ENCODE measurements at places on chromosomes 1 and 21.

GRCh38 chr1:29515170-29515955, 279.0 kb downstream of the PTPRU start:
- peak; percentile 14 for DNase-seq

DNA sequence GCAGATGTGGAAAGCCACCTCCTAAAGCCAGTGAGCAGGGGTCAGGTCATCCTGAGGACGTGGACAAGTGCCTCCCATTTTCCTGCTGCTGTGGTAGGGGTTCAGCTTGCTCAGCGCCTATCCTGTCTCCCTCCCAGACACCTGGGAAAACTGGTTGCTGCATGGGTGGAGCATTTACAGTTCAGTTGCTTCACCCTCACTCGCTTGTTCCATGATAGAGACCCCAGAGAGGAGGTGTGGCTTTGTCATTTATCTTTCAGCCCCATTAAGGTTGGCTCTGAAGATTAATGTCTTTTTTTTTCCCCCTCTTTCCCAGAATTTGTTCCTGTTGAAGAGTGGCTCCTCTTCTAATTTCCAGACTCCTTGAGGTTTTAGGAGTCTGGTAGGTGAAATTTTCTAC, 9.2 kb downstream of the VANGL1 start:
- no peak for DNase-seq

DNA sequence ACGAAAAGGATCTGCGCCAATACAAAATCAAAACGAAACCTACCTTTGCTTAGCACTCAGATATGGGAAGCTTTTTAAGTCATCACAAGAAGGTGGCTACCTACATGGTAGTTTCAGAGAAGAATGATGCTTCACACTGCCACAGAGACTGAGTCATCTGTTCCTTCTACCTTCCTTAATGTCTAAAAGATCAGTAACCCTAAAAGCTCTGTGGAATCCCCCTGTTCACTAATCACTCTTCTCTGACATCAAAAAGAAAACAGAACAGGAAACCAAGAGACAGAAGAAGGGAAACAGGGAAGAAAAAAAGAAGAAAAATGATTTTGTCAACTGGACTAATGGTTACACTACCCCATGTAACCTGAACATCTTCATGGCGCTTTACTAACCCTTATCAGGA, 177.2 kb downstream of the SMYD3 start:
- no peak for DNase-seq

DNA sequence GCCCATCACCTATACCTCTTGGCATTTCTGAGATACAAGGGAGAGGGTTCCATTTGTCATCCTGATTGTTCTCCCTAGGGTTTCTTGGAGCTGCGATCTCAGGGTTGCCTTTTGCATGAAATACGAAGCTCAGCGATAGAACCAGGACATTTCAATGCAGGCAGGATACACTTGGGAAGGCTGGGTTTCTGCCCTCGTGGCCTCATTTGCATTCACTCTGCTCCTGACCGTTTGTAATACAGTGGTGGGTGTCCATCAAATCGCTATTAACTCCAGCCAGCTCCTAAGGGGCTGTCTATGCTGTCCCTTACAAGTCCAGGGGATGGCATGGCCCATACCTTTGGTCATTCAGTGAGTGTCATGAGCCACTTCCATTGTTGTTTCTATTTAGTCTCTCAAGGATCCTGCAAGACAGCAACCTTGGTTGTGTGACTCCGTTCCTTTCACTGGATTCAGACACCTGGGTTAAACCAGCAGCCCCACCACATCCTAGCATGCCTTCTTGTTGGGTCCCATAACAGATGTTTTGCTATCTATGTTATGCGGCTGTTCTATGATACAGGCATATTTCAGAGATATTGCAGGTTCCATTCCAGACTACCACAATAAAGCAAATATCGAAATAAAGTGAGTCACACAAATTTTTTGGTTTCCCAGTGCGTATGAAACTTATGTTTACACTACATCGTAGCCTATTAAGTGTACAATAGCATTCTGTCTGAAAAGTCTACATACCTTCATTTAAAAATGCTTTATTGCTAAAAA, 18.3 kb downstream of the KAZN start:
- DNase-seq, result no peak

GRCh38 chr1:13462682-13463081, 51.1 kb downstream of the LRRC38 start:
- no peak for DNase-seq

- DNase-seq, result no peak
Observed at GRCh38 chr21:43991447-43991991, 20.6 kb upstream of the TRAPPC10 start.

DNA sequence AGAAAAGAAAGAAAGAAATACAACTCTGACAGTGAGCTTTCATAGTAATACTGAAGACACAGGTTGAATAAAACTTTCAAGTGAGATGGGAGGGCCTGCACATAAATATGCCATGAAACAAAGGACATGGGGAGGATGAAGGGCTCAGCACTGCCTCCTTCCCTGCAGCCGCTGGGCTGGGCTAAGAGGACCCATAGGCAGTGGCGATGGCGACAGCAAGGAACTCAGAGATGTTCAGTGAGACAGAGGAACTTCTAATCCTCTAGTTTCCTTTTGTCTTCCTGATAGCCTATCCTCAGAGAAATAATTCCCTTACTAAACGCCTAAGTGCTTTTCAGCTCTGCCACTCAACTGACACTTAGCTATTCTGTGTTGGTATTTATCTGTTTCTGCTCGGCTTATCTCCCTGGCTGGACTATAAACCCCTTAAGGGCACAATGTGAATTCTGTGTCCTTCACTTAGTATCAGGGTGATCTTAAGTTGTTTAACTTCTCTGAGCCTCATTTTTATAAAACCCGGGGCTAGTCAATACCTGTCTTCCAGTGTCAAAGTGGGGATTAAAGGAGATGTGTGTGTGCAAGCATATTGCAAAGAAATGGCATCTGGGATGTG, 24.4 kb upstream of the IER5 start:
- no peak for DNase-seq

- DNase-seq, result no peak
Observed at GRCh38 chr21:27713154-27714109, 746.5 kb upstream of the ADAMTS5 start.

DNA sequence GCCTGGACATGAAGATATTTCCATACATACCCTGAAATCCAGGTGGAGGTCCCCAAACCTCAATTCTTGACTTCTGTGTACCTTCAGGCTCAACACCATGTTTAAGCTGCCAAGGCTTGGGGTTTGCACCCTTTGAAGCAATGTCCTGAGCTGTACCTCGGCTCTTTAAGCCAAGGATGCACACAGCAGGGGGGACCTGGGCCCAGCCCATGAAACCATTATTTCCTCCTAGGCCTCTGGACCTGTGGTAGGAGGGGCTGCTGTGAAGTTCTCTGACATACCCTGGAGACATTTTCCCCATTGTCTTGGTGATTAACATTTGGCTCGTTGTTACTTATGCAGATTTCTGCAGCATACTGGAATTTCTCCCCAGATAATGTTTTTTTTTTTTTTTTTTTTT, 184.3 kb upstream of the RGS18 start:
- DNase-seq, result no peak

GRCh38 chr1:173917635-173918493, 737 bp upstream of the SERPINC1 start:
- no peak for DNase-seq

DNA sequence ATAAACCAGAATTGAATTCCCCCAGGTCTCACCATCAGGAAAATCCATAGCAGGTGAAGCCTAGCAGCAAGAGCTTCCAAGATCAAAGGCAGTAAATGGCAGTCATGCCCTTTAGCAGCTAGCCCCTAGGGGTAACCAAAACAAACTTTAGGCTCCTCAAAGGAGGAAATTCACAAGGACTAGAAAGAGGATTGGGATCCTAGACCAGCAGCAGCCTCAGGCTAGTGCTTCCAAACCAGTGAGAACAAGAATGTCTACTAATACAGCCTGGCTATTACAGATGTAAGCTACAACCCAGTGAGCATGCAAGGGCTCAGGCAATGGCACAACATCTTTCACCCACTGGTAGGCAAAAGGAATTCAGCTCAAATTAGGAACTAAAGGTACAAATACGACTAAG, 11.1 kb upstream of the RIMKLA start:
- no peak for DNase-seq

DNA sequence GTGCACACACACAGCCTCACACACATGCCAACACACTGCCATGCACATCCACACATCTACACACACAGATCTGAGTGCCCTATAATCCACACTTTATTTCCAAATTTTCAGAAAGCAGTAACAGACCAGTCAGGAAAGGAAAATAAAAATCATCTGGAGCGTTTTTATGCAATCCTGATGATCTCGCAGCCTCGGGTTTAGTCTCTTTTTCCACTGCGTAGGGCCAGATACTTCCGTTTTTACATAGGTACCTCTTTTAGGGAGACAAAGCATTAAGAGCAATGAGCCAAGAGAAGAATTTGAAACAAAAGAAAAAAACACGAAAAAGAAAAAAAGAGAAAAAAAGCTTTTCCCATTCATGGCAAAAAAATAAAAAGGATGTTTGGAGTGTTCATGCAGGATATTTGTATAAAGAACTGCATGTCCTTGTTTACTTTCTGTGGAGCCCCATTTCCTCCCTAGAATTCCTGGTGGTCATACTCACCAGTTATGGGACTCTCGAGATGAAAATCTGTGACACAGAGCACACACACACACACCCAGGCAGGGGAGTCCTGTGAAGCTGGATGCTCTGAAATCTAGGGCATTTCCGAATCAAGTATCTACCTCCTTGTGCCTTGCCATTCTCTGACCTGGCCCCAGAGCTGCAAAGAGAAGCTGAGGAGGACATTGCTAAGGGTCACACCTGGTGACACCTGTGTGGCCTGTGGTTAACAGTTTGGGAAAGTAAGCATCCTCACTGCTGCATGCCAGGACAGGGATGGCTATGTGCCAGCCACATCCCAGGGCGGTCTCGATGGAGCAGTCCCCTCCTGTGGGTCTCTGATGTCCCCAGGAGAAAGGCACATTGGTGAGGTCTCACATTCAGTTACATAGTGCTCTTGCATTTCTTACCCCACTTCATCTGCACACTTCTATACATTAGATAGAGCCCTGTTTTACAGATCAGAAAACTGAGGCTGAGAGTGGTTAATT, 83.6 kb downstream of the RUNX1 start:
- DNase-seq, result no peak

GRCh38 chr1:60865166-60865565, 217.2 kb upstream of the NFIA start:
- no peak for DNase-seq

GRCh38 chr1:29450591-29450990, 214.3 kb downstream of the PTPRU start:
- no peak for DNase-seq

DNA sequence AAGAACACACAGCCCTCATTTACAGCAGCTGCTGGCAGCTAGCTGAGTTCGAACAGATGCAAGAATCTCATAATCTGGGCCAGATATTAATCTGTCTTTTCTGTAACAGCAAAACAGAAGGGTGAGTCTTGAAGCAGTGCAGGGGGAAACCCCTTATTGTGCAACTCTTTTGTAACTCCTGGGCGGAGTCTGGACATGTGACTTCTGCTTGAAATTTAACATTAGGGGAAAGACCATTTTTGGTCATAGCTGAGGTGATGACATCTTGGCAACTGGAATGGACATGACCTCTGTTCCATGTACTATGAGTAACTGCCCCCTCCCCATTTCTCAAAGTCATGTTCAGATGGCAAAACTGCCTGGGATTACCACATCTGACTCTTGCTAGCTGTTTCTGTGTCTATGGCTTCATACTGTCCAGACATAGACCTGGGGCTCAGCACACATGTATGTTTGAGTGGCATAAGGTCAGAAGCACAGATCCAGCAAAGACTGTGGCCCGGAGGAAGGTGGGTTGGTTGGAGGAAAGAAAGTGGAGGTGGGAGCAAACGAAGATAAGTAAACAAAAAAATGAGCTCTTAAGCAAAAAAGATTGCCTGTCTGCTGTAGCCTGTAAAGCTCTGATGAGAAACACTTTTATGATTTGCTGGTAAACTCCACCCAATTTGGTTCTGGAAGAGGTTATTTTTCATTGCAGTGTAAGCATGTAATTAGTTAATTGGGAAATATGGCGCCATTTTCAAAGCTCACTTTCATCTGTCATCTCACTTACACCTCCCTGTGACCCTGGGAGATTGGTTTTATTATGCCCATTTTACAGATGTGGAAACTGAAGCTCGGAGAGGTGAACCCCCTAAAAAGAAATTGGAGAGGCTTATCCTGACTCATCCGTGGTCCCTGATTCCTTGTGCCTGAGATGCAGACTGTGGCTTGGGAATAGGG, 26.1 kb downstream of the ETS2 start:
- DNase-seq, result no peak

GRCh38 chr1:237891979-237892378, 1.3 kb upstream of the ZP4 start:
- no peak for DNase-seq

GRCh38 chr1:81097860-81098259, 702.9 kb upstream of the ADGRL2 start:
- no peak for DNase-seq

- DNase-seq, result no peak
Observed at GRCh38 chr1:228265167-228265566, 57.3 kb downstream of the OBSCN start.

- no peak for DNase-seq
Observed at GRCh38 chr1:12669529-12670068, 25.7 kb downstream of the AADACL4 start.

DNA sequence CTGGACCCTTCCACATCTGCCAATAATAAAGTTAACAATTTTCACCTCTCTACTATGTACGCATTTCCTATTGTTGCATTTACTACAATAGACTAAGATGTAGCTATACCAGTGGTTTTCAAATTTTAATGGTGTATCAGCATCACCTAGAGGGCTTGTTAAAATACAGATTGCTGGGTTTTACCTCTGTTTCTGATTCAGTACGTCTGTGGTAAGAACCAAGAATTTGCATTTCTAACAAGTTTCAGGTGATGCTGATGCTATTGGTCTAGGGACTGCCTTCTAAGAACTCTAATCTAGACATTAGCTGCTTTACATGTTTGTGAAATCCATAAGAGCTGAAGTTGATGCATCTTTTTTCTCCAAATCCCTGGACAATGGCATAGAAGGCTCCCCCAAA, 59.7 kb downstream of the ERICH3 start:
- DNase-seq, result no peak

DNA sequence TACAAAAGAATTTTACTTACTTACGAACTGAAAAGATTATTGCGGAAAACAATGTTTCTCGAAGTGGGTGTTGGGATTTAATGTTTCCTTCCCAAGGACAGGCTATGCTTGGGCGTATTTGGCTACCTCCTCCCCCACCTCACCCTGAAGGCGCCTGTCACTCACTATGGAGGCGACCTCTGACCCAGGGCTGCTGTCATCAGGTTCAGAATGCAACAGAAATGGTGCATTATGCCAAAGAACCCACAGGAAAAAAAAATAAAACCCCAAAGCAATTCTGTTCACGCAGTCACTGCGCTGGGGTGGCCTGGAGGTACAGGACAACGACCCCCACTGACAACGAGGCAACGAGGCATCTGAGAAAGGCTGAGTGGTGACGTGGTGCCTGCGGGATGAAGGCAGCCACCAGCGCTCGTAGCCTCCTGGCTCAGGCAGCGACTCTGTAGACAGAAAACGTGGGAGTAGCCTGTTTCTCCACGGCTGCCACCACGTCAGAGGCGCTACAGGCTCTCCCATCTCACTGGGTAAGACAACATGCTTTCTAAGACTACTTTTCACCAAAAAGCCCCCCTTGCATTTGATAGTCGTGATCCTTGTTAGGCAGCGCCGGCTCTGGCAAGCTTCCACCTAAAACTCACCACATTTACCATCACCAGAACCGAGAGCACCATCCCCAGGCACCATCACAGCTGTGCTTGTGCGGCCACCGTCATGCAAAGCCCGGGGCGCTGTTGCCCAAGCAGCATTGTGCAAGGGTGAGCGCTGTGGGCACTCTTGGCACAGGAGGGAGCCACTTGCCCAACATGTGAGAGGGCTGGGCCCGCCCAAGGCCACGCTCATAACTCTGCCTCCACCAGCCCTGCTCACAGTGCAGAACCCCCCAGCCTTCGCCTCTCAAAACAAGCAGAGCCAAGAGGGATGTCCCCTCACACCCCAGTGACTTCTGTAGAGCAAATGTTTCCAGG, 14.3 kb downstream of the NADK start:
- peak; percentile 75 for DNase-seq
